ENCODE measurements at places on chromosomes 1 and 21.

DNA sequence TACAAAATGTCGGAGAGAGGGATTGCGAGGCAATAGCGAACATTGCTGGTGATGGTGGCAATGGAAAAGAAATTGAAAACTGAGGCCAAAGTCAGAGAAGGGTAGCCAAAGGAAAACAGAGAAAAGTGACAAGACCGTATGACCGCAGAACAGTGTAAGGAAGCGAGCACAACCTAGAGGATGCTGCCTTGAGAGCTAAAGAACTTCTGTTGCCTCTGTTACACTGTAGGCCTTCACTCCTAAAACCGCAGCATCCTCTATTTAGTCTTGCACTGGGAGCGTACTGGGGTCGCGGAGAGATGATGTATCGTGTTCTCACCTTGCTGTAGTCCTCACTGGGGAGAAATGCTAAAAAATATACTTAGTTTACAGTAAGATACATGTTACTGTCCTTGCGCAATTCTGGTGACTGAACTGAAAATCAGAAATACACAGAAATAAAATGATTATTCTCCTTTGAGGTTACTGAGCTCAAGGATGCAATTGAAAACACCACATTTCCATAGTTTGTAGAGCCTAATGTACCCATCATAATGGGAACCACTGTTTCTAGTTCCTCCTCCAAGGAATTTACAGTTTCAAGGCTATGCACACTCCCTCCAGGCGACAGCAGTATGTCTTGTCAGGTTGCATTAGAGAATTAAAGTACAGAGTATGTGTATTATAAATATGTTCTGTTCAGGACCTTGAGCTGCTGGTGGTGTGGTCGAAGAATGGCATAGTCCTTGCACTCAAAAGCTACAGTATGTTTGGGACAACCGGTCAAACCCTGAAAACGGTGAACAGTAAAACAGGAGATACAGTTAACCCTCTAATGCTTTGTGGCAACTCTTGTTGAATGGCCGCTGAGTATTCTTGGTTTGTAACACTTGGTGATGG is 1.3 kb downstream of the NEK7 start:
- peak overlapping the region; percentile 95 for H3K27ac ChIP-seq
- H3K36me3 ChIP-seq: peaks cover 5% of the 10 kb centered on the region
- H3K4me3 ChIP-seq: peak overlapping the region; percentile 99
- H3K4me1 ChIP-seq: peaks cover 40% of the 10 kb centered on the region

DNA sequence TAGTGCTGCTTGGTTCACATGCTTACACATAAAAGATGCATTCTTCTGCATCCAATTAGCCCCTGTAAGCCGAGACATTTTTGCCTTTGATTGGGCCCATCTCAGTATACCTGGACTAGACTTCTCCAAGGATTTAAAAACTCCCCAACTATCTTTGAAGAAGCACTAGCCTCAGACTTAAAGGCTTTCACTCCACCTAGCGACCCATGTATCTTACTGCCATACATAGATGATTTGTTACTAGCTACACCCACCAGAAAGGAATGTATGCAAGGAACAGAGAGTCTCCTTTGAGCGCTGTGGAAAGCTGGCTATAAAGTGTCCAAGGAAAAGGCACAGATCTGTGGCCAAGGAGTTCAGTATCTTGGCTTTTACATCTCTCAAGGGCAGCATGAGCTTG is 91.7 kb downstream of the LIPI start:
- no peak for DNase-seq
- no peaks in the 10 kb centered on the region for H3K27me3 ChIP-seq
- H3K27ac ChIP-seq: no peak overlapping the region
- no peak overlapping the region for H3K4me3 ChIP-seq

GRCh38 chr1:59384443-59384842 is 87.5 kb downstream of the FGGY start:
- H3K4me3 ChIP-seq: no peak overlapping the region
- DNase-seq: no peak
- H3K4me1 ChIP-seq: peaks cover 5% of the 10 kb centered on the region
- H3K36me3 ChIP-seq: peaks cover 4% of the 10 kb centered on the region

- no peak overlapping the region for H3K4me3 ChIP-seq
- H3K4me1 ChIP-seq: peaks cover 2% of the 10 kb centered on the region
- no peak for DNase-seq
- H3K27ac ChIP-seq: no peak overlapping the region
- peaks cover 10% of the 10 kb centered on the region for H3K36me3 ChIP-seq
These were observed 287.6 kb downstream of the AKT3 start for GRCh38 chr1:243562473-243562872.

- H3K27ac ChIP-seq: no peak overlapping the region
- peaks cover 39% of the 10 kb centered on the region for H3K4me1 ChIP-seq
- DNase-seq: no peak
- no peak overlapping the region for H3K4me3 ChIP-seq
- peaks cover 10% of the 10 kb centered on the region for H3K36me3 ChIP-seq
These were observed 9.6 kb downstream of the TNFRSF8 start for GRCh38 chr1:12072741-12073140.

DNA sequence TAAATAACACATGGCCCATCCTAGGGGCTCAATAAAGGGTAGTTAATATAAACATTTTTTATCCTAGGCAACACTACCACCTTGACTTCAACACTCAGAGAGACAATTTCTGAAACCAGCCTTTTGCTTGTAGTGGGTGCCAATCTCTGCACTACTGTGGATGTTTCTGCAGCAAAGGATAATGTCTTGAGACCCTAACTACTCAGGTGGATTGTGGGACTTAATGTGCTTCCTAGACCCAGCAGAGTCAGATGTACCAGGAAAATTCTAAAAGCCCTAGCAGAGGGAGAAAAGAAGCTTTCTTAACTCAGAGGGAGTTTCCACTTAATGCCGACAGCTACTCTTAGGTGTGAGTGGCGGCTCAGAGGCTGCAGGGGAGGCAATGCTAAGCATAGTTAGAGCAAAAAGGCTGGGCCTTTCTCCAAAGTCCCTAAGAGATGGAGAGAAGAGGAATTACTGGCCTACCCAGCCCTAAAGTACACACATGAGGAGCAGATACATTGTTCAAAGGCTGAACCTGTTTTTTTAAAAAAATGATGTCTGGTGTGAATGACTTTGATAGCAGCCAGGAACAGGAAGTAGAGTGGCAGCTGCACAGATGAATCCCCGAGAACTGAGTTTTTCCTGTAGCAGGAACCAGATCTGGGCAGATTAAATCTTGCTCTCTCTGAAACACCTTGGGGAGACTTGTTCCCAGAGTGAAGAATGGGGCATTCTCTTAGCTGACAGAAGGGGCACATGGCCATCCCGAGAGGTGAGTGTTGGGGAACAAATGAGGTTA is 33.5 kb upstream of the ABCD3 start:
- H3K4me3 ChIP-seq: peak overlapping the region; percentile 25
- peaks cover 21% of the 10 kb centered on the region for H3K4me1 ChIP-seq
- H3K36me3 ChIP-seq: no peaks in the 10 kb centered on the region

DNA sequence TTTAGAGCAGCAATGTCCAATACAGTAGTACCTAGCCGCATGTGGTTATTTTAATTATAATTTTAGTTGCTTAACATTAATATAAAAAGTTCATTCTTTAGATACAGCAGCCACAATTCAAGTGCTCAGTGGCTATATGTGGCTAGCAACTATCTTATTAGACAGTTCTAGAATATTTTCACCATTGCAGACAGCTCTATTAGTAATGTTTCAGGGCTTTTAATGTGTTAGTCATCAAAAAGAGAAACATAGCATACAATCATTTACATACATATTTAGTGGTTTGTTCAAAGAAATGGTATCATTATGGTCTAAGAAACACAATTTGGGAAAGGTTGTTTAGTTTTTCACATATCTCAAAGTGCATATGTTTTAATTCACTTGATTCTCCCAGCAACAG is 66.6 kb upstream of the DYNLT5 start:
- DNase-seq: no peak
- H3K27ac ChIP-seq: no peak overlapping the region
- H3K27me3 ChIP-seq: peaks cover 4% of the 10 kb centered on the region
- H3K4me1 ChIP-seq: no peaks in the 10 kb centered on the region

- H3K27ac ChIP-seq: peak overlapping the region; percentile 7
- H3K4me3 ChIP-seq: peak overlapping the region; percentile 74
- no peaks in the 10 kb centered on the region for H3K36me3 ChIP-seq
- H3K4me1 ChIP-seq: peaks cover 12% of the 10 kb centered on the region
These were observed 584 bp upstream of the C1orf141 start for GRCh38 chr1:67135354-67135753.

- peaks cover 24% of the 10 kb centered on the region for H3K27me3 ChIP-seq
- no peaks in the 10 kb centered on the region for H3K36me3 ChIP-seq
- peaks cover 9% of the 10 kb centered on the region for H3K4me1 ChIP-seq
- H3K27ac ChIP-seq: no peak overlapping the region
- DNase-seq: no peak
- H3K4me3 ChIP-seq: no peak overlapping the region
These were observed 735 bp upstream of the HES3 start for GRCh38 chr1:6243053-6243834.

DNA sequence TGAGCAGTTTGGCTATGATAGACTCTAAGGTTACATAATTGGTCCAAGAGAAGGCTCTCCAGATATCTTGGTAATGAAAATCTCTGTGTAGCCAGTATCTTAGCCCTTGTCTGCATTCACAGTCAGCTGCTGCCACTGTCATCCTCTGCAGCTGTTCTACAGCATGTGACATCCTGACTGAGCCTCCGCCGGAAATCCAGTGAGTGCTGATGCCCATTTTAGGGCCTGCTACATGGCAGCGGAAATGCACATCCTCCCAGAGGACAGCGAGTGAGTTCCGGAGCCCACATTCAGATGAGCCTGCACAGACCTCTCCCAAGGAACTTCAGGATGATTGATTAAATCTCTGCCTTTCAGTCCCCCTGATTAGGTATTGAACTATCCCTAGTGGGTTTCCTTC is 237.1 kb downstream of the HHIPL2 start:
- H3K4me1 ChIP-seq: peaks cover 3% of the 10 kb centered on the region
- H3K27ac ChIP-seq: no peak overlapping the region
- DNase-seq: no peak
- no peaks in the 10 kb centered on the region for H3K27me3 ChIP-seq
- no peaks in the 10 kb centered on the region for H3K36me3 ChIP-seq

- no peaks in the 10 kb centered on the region for H3K4me1 ChIP-seq
- no peak overlapping the region for H3K4me3 ChIP-seq
- H3K36me3 ChIP-seq: no peaks in the 10 kb centered on the region
- H3K27me3 ChIP-seq: peaks cover 32% of the 10 kb centered on the region
- H3K27ac ChIP-seq: no peak overlapping the region
These were observed 120.0 kb downstream of the NGF start for GRCh38 chr1:115218034-115218405.

- no peaks in the 10 kb centered on the region for H3K36me3 ChIP-seq
- DNase-seq: no peak
- H3K27ac ChIP-seq: no peak overlapping the region
These were observed 119.3 kb downstream of the CRYAA start for GRCh38 chr21:43287795-43288755.

GRCh38 chr1:201881617-201882016 is 7.1 kb upstream of the SHISA4 start:
- no peaks in the 10 kb centered on the region for H3K4me1 ChIP-seq
- H3K36me3 ChIP-seq: peaks cover 4% of the 10 kb centered on the region
- peaks cover 6% of the 10 kb centered on the region for H3K27me3 ChIP-seq
- DNase-seq: no peak
- no peak overlapping the region for H3K27ac ChIP-seq
- no peak overlapping the region for H3K4me3 ChIP-seq

GRCh38 chr1:209421978-209422680 is 161.4 kb upstream of the CAMK1G start:
- H3K27me3 ChIP-seq: peaks cover 15% of the 10 kb centered on the region
- peaks cover 4% of the 10 kb centered on the region for H3K4me1 ChIP-seq
- no peak overlapping the region for H3K27ac ChIP-seq
- no peak for DNase-seq
- no peak overlapping the region for H3K4me3 ChIP-seq

DNA sequence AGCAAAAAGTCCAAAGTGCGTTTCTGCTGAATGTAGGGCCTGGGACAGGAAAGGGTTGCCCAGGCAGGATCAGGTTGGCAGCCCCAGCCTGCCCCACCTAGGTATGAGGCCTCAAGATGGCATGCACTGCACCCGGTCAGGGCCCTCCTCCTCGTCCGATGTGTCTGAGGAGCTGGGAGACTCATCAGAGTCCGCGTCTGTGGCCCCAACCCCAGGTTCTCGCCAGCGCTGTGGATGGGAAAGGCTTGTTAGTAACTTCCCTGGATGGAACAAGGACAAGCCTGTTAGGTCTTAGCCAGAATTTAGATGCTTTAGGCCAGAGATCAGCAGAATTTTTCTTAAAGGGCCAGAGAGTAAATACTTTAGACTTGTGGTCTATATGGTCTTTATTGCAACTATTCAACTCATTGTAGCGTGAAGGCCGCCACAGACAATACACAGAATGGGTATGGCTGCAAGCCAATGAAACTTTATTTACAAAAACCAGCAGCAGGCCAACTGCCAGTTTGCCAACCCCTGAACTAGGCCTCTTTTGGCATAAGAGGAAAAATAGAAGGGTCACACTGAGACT is 12.4 kb downstream of the PEA15 start:
- no peak overlapping the region for H3K4me3 ChIP-seq
- H3K36me3 ChIP-seq: peaks cover 18% of the 10 kb centered on the region
- no peak overlapping the region for H3K27ac ChIP-seq
- DNase-seq: no peak

- no peak overlapping the region for H3K4me3 ChIP-seq
- no peaks in the 10 kb centered on the region for H3K36me3 ChIP-seq
- no peak for DNase-seq
- H3K27ac ChIP-seq: no peak overlapping the region
- peaks cover 10% of the 10 kb centered on the region for H3K27me3 ChIP-seq
- H3K4me1 ChIP-seq: no peaks in the 10 kb centered on the region
These were observed 211.2 kb downstream of the SETD4 start for GRCh38 chr21:35849144-35849543.

GRCh38 chr1:231232870-231233734 is 7.9 kb upstream of the GNPAT start:
- no peak for DNase-seq
- no peak overlapping the region for H3K4me3 ChIP-seq
- no peaks in the 10 kb centered on the region for H3K27me3 ChIP-seq

DNA sequence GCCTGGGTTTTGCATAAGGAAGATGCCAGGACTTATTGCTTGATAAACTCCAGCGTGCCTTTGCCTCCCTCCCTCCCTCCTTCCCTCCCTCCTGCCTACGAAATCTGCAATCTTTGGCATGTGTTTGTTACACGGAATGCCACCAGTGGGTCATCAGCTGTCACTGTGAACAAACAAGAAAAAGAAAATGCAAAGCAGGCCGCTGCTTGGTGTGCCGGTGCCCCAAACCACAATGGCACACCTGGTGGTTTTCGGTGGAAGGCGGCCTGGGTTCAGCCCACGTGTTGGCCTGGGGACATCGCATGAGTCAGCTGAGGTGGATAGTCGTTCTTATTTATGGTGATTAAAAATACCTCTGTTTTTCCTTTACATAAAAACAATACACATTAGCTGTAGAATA is 16.3 kb upstream of the IFNLR1 start:
- H3K27me3 ChIP-seq: no peaks in the 10 kb centered on the region
- no peak for DNase-seq
- H3K4me3 ChIP-seq: no peak overlapping the region
- H3K4me1 ChIP-seq: peaks cover 4% of the 10 kb centered on the region

GRCh38 chr1:113998361-113998760 is 19.1 kb downstream of the OLFML3 start:
- no peak overlapping the region for H3K4me3 ChIP-seq
- H3K27me3 ChIP-seq: peaks cover 6% of the 10 kb centered on the region
- peaks cover 18% of the 10 kb centered on the region for H3K36me3 ChIP-seq
- H3K27ac ChIP-seq: no peak overlapping the region
- H3K4me1 ChIP-seq: no peaks in the 10 kb centered on the region

GRCh38 chr1:47351305-47351704 is 17.7 kb downstream of the CMPK1 start:
- peaks cover 19% of the 10 kb centered on the region for H3K4me1 ChIP-seq
- H3K36me3 ChIP-seq: peaks cover 4% of the 10 kb centered on the region
- H3K27ac ChIP-seq: peak overlapping the region; percentile 84
- no peak for DNase-seq

- H3K36me3 ChIP-seq: no peaks in the 10 kb centered on the region
- no peak overlapping the region for H3K4me3 ChIP-seq
- peaks cover 8% of the 10 kb centered on the region for H3K27me3 ChIP-seq
- H3K27ac ChIP-seq: no peak overlapping the region
- H3K4me1 ChIP-seq: peaks cover 25% of the 10 kb centered on the region
- DNase-seq: no peak
These were observed 683.0 kb downstream of the MATN1 start for GRCh38 chr1:30040081-30041019.
